Motor neuron (in vitro differentiated cells): ENCODE measurements at places on chromosomes 16 and 17. TPM values are rescaled to one million over a fixed set of nuclear protein-coding genes. Genes with fewer than 3 reads are reported as not detected.

DNA sequence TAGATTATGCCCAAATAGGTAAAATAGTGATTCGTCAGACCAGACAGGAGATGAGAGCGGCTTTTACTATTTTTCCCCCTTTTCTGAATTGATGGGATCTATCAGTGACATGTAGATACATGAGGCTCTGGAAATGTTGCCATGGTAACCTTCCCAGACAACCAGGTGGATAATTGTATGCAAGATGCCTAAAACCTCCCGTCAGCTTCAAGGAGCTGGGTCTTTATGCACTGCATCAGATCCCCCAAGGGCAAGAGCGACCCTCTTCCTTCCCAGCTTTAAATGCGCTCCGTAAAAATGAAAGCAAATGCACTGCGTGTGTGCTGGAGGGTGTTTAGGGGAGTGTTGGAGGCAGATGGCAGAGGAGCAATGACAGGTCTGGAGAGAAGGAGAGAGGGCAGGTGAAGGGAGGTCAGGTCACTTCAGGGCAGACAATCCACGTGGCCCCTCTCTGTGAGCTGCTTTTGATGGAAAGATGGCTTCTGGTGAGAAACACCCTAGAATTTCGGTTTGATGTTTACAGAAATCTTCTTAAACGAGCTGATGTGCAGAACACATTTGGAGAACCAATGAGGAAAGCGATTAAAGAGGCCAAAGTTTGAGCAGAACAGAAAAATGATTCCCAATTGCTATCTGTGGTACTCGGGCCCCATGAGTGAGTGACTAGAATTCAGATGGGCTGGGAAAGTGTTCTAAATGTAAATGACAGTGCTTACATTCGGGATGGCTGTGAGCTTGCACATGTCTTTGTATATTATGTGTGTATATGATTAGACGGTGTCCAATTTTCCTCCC is 461.7 kb upstream of the HSBP1 start:
- ATAC-seq: peak; percentile 78

- no peak for ATAC-seq
Observed at GRCh38 chr16:56263711-56264608, 72.7 kb downstream of the GNAO1 start.

- ATAC-seq: peak; percentile 10
Observed at GRCh38 chr16:1261131-1261892, 5.4 kb downstream of the TPSD1 start.

DNA sequence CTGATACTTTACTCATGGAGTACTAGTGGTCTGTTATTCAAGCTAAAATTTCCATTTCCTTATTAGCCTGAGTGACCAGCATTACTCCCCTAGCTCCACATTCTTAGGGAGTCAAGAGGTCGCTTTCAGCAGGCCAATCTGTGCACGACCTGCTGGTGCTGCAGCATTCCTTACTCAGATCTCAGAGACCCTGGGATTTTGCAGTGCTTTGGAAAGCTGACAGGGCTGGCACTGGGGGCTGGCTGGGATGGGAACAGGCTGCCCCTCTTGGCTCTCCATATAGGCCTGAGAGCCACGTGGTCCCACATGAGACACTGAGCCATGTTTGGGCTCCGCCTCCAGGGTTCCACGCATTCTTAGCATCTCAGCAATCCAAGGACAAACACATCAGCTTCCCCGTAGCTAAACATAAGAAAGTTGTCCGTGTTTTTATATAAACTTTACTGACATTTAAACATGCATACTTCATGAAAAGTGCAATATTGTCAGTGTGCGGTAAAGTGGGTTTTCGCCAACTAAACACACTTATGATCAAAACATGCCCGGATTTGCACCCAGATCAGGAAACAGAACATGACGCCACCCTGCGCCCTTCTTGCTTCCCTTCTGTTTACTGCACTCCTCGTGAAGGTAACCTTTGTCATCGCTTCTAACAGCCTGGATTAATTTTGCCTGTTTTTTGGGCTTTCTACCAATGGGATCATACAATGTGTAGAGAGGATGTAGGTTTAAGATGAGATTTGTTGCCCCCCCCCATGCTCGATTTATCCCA is 254.5 kb upstream of the CACNG5 start:
- ATAC-seq: peak; percentile 23

- ATAC-seq: no peak
Observed at GRCh38 chr17:62625870-62626200, 1.6 kb upstream of the MRC2 start.

DNA sequence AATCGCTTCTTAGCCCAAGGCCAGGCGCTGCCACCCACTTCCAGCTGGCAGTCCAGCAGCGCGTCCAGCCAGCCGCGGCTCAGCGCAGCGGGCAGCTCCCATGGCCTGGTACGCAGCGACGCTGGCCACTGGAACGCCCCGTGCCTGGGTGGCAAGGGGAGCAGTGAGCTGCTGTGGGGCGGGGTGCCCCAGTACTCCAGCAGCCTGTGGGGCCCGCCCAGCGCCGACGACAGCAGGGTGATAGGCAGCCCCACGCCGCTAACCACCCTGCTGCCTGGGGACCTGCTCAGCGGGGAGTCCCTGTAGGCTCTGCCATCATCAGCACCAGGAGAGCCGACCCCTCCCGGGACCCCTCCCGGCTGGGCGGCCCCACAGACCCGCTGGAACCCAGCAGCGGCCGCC is 24.0 kb downstream of the TMC6 start:
- peak; percentile 34 for ATAC-seq

- no peak for ATAC-seq
Observed at GRCh38 chr17:63447471-63448009, 1.4 kb upstream of the CYB561 start.

GRCh38 chr17:43645765-43646481 is 15.8 kb downstream of the MEOX1 start:
- ATAC-seq: peak; percentile 92

DNA sequence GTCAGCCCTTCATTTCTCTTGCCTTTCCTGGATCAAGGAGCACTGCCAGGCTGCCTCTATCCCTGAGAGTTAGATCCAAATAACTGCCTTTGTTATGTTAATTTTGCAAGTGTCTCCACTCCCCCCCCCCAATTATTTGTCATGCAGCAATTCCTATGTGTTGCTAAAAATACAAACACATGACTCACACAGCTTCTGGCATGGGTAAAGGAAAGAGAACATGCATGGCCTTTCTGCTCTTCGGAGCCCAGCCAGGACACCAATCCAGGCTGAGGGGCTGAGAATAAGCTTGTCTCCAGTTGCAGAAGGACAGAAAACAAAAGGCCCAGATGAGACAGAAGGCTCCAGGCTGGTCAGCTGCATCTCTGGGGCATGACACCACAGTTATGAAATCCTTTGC is 148.0 kb upstream of the TNRC6C start:
- peak; percentile 96 for ATAC-seq

DNA sequence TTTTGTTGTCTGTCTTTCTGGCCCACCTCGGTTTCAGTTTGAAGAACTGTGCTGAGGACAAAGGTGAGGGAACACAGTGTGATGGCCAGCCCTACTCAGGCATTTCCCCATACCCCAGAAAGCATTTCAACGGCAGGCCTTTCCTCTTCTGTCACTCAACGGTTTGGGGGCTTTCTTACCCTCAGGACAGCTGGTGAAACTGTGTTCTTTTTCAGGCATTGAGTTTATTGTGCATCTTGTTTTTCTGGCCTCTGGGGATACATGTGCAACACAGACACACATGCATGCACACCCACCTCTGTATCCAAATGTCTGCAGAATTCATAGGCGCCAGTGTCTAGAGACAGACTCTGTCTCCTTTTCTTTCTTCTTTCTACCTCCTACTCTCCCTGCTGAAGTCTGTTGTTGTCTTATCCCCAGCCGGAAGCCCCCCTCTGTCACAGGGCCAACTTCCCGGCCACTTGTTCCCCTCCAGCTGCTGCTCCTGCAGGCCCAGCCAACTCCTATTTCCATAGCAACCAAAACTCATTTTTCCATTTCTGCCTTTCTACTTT is 17.0 kb downstream of the CHD9 start:
- peak; percentile 87 for ATAC-seq

GRCh38 chr17:29867643-29868181 is 62.3 kb downstream of the SSH2 start:
- no peak for ATAC-seq

- peak; percentile 93 for ATAC-seq
Observed at GRCh38 chr17:37527249-37527851, 37.7 kb downstream of the DUSP14 start.

DNA sequence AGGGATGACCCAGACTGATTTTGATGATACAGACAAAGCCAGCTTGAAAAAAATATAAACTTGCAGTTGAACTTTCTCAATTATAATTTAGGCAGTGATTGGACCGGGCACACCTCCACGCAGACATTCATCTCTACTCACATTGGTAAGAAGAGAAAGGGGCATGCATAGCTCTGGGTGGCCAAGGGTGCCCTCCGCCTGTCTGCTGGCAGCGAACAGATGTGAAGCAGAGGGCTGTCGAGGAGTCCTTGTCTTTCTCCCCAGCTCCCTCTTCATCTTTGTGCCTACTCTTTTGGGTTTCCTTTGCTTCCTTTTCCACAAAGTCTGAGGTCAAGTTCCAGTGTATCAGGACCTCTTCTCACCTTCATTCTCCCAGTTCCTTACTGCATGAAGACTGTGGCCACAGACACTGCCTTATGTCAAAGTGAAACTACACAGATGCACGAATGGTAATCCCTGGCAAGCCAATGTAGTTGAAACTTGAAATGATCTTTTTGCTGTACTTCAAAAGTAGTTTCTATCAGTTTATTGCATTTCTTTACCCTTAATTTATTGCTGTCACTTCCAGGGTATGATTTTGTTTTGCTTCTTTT is 343.7 kb upstream of the SOX9 start:
- ATAC-seq: no peak

GRCh38 chr17:68196394-68197090 is 51.3 kb upstream of the AMZ2 start:
- peak; percentile 8 for ATAC-seq

DNA sequence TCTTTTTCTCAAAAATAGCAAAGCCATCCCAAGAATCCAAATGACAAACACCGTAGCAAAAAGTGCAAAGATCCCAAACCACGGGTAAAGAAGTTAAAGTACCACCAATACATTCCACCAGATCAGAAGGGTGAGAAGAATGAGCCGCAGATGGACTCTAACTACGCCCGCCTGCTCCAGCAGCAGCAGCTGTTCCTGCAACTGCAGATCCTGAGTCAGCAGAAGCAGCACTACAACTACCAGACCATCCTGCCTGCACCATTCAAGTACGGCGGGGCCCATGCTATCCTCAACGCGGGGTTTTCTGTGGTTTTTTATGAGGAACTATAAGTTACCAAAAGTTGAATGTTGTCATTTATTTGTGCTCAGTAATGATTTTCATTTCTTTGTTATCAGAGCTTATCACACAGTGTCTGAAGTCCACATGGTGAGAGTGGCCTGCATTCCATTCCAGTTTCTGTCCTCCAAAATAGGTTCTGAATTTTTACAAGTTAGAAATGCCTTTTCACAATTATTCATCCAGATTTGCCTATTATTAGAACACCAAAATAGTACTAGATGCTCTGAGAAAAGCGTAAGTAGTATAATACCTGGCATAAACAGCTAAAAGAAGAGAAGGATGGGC is 169.2 kb downstream of the MRTFB start:
- no peak for ATAC-seq

- ATAC-seq: no peak
Observed at GRCh38 chr17:383771-384621, 31.4 kb upstream of the RPH3AL start.

DNA sequence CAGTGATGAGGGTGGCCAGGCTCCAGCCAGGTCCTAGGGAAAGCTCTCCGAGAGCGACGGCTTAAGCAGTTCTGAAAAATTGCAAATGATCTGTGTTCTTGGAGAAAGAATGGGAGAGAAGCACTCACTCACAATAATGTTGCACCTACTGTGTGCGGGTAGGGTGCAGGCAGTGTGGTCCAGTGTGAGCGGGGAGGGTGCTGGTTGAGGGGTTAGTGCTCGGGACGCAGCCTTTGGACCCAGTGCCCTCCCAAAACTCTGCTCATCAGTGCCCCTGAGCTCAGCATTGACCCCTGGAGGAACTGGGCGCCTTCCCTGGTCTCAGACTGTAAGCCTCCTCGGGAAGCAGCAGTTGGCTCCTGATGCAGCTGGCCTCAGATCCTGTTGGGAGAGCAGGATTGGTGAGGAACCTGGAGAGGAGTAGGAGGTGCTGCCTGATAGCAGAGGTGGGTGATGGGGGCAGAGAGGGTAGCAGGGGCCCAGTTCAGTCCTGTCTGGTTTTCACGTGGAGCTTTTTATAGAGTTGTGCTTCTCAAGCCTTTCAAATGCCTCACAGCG is 23.6 kb upstream of the ZNF750 start:
- ATAC-seq: peak; percentile 11

DNA sequence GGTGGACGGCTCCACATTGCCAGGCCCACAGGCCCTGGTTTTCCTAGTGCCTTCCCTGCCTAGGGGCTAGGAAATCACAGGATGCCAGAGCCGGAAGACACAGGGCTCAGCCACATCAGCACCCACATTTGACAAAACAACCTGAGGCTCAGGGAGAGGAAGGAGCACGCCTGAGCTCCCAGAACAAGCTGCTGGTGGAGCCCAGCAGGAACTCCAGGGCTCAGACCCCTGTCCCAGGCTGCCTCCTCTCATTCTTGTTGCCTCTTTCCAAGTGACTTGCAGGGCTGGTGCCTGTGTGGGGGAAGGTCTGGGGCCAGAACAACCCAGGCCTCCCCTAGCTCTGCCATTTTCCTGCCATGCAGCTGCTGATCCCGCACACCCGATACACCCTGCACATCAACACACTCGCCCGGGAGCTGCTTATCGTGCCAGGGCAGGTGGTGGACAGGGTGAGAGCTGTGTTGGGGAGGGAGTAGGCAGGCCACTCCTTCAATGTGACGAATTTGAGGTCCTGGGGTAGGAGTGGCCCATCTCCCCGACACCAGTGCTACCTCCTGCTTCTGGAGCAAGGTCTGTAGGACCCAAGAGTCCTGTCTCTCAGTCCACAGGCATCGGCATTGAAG is 7.6 kb downstream of the ALOX15B start:
- no peak for ATAC-seq

GRCh38 chr17:21095735-21096134 is 31.0 kb upstream of the DHRS7B start:
- no peak for ATAC-seq

DNA sequence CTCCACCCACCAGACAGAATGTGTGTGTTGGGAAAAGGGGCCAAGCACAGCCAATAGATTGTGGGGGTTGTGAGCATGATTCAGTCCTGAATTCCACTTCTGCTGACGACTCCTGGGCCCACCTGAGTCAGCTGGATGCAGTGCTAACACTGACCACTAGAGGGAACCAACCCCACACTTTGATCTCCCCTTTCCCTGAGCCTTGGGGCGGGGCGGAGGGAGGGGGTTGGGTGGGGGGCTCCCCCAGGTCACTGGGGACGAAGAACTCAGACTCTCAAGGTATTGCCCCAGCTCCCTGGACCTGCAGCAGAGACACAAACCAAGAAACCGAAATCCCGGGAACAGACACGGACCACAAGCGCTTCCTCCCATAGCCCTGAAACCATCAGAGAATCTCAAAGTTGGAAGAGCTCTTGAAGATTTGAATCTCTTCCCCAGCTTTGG is 621 bp upstream of the CSHL1 start:
- ATAC-seq: peak; percentile 22

The TBC1D28 gene
- 0.16 TPM in 1 of 2 replicates, not detected in the other for total RNA-seq

The RHBDL3 gene
- 2.3 and 3.2 TPM in 2 replicates for total RNA-seq

The CA4 gene
- 0.44 and 0.76 TPM in 2 replicates for total RNA-seq

The LGALS9B gene
- total RNA-seq: 0.24 and 1.3 TPM in 2 replicates

The GAS7 gene
- 10.9 and 11.3 TPM in 2 replicates for total RNA-seq

The FKBP10 gene
- total RNA-seq: 309 and 330 TPM in 2 replicates

The MYH8 gene
- 0.19 TPM in 1 of 2 replicates, not detected in the other for total RNA-seq

The RPS6KB1 gene
- total RNA-seq: 31.7 and 35.7 TPM in 2 replicates

The TRIM16 gene
- total RNA-seq: 34.4 and 38.8 TPM in 2 replicates

The KATNIP gene
- total RNA-seq: 29.9 and 36.7 TPM in 2 replicates

The MPDU1 gene
- total RNA-seq: 47.1 and 52.7 TPM in 2 replicates

The CDR2 gene
- 13.8 and 14.1 TPM in 2 replicates for total RNA-seq

The ITGAL gene
- 1.1 and 1.7 TPM in 2 replicates for total RNA-seq

The NPIPB9 gene
- total RNA-seq: 1.4 and 3.6 TPM in 2 replicates

The CCL1 gene
- not detected in 2 replicates for total RNA-seq

The CDIP1 gene
- total RNA-seq: 27.2 and 27.5 TPM in 2 replicates

The KRTAP4-3 gene
- total RNA-seq: not detected in 2 replicates

The CCT6B gene
- 3.4 and 5.3 TPM in 2 replicates for total RNA-seq
